Germinal center (tissue), 1 donor: ENCODE measurements at places on chromosomes 2 and 18.

GRCh38 chr2:15220603-15221002 lies 340.5 kb downstream of the NBAS start:
- DNase-seq: no peak

DNA sequence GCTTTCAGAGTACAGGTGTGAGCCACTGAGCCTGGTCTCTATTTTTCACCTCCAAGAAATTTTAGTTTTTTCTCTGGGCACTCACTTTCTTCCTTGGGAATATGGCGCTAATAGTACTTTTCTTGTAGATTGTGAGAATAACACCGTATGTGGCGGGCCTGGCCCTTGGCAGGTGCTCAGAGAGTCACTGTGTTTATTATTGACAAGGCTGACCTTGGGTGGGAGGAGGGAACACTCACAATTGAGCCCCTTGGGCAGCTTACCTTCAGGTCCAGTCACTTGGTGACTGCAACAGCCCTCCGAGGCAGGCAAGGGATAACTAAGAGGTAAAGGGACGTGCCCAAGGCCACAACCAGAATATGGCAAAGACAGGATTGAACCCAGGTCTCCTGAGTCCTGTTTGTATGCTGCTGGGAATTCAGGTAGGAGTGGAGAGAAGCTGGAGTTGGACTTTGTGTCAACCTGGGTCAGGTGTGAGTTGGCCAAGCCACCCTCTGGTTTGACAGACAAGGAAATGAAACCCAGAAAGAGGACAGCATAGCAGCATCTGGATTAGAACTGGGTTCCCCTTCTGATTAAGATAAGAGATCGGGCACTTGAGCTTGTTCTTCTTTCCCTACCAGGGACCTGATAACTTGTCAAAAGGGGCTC lies 2.8 kb upstream of the STK25 start:
- DNase-seq: no peak

DNA sequence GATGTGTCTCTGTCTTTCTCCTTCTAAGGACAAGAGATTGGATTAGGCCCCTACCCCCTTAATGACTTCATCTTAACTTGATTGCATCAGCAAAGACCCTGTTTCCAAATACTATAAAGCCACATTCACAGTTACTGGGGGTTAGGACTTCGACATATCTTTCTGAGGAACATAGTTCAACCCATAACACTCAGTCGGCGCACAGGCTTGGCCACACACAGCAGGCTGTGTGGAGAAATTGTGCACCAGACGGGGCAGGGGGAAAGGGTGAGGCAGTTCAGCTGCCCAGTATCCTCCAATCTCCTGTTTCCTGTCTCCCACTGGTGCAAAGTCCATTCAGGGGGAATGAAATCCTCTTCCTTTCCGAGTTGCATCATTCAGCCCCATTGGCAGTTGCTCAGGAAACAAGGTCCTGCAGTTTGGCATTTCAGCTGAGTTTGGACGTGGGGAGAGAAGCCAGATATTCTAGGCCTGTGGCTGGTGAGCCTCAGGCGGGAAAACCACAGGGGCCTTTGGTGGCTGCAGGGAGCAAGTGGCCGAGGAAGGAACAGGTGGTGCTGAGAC lies 9.4 kb upstream of the RAPGEF4 start:
- no peak for DNase-seq

DNA sequence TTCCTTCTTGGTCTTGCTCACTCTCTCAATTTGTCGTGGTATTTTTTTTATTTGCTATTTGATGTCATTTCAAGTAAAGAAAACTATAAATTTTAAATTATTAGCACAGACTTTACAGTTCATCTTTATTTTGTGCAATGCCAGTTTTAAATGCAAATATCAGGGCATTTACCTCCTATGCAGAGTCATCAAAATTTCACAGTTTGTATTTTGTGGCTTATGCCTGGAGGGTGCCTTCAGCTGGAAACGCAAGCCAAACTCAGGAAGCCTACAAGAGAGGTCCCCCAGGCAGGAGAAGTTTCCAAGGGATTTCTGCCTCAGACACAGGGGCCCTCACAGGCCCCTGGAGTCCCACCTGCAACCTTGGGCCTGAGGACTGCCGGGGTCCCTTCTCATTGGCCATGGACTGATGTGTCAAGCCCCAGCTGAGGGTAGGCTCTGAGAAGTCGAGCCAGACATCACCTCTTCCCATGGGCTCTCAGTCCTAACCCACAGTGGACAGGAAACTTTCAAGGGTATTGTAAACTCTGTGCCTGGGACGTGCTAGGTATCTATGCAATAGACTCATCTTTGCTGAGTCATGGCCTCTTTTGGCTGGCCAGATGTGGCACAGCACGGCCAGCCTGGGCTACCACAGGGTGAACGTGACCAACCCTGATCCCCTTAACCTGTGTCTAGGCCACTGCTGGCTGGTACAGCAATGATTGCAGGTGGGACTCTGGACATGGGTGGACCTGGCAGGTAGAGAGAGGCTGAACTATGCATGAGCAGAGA lies 236.5 kb downstream of the CELF4 start:
- DNase-seq: no peak

DNA sequence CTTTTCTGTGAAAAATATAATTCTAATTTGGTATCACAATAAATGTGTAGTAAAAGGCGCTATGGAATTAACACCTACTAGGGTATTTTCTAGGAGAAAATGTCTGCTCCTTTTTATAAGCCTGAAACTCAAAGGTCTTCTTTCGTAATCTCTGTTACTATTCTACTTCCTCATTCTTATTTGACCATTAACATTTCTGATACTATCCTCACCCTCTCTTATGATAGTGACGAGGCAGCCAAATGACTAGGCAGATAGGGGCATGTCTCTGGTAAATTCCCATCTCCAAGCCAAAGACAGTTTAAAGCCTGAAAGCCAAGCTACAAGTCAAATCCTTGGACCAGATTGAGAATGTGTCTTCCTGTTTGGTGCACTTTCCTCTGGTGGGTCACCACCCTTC lies 251.7 kb downstream of the LRRTM4 start:
- no peak for DNase-seq

DNA sequence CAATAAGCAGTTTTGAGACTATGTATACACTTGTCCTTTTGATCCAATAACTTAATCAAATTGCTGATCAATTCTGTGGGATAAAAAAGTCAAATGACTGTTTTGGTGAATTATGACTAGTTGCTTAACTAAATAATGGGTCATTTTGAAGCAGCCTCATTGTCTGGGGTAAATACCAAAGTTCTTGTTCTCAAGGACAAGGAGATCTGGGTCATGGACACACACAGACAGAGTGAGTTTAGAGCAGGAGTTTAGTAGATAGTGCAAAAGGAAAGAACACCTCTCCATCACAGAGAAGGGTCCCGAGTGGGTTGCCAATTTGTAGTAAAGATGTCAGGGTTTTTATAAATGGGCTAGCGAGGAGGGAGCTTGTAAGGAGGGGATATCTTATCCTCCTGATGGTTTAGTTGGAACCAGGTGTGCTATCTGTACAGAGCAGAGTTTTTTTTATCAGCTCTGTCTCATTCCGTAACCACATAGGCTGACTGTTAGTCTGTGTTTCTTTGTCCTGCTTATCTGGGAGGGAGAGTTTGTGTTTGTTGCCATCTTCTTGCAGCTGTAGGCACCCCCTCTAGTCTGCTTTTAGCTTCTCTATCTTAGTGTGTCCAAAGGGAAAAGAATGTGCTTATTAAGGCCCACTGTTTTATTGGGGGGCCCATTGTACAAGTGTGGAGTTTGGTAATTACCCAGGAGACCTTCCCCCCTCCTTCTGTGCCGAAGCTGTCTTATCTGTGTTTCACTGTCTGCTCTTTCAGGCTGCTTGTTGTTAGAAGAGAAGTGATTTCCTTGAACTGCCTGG lies 48.7 kb upstream of the C1GALT1C1L start:
- DNase-seq: no peak

DNA sequence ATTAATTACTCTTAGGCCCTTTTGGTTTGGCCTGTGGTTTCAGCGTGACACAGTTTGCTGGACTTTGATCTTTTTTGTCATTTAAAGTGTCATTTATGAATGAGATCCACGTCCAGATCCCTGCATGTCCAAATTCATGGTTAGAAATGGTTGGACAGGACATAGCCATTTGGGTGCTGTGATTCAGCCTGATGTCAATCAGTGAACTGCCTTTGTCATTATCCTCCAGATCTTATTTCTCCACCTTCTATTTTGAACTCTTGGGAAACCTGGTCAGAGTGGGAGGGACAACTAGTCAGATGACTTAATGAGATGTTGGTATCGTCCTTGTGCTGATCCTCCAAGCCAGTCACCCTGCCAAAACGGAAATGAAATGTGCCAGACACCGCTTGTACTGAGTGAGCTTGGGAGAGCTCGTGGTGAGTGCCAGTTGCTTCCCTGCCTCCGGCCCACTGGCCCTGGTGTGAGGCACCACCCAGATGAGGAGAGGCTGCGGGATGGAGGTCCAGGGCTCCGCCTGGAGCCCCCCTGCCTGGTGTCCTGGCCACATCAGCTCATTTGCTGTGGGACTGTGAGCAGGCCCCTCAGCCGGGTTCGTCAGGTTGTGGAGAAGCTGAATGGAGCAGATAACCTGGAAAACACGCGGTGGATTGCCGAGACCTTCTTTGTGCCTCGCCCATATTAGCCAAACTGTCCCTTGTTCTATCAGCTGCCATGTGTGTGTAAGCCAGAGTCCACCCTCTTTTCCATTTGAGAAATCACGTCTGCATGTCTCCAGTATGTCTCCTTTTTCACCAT lies 70.1 kb downstream of the DGKD start:
- DNase-seq: no peak

DNA sequence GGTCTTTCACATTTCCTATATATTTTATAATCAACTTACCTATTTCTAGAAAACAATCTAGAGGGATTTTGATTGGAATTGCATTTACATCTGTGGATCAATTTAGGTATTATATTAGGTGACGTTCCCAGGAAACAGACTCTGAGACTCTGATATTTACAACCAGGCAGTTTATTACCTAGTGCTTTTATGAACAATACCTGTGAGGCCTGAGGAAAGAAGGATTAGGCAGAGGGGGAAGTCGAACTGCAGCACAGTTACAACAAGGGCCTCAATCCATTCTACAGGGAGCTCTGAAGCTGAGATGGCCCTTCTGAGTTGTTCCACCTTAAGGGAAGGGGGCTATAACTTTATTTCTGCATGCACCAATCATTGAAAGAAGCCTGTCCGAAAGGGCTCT lies 206.9 kb downstream of the MYO1B start:
- no peak for DNase-seq

DNA sequence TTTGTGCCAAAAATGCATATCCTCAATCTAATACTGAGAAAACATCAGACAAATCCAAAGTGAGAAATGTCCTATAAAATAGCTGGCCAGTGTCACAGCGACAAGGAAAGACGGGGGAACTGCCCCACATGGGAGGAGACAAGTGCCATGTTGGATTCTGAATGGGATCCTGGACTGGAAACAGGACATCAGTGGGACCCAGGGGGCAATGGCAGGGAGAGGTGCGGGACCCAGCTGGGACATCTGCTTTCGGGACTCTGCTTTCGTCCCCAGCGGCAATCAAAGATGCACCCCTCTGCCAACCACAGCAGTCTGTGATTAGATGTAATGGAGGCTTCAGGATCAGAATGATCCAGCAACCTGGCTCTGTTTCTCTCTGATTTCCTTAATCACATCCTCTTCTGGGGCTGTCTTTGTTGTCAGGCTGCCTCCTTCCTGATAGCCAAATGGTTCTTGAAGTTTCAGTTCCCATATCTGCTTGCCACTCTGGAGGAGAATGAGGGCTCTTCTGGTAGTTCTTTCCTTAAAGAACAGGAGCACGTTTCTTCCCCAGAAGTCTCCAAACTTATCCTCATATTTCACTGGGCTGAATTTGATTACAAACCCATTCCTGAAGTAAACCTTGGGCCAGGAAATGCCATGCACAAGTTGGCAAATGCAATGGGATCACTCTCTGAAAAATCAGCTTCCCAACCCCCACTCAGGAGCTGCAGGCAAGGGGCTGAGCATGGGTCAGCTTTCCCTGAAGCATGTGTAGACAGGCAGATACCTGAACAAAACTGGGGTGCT lies 13.6 kb upstream of the PROC start:
- DNase-seq: no peak

- DNase-seq: no peak
Measured at GRCh38 chr2:31442376-31442775, 27.8 kb upstream of the XDH start.

- DNase-seq: no peak
Measured at GRCh38 chr2:128279009-128279408, 39.7 kb downstream of the HS6ST1 start.

DNA sequence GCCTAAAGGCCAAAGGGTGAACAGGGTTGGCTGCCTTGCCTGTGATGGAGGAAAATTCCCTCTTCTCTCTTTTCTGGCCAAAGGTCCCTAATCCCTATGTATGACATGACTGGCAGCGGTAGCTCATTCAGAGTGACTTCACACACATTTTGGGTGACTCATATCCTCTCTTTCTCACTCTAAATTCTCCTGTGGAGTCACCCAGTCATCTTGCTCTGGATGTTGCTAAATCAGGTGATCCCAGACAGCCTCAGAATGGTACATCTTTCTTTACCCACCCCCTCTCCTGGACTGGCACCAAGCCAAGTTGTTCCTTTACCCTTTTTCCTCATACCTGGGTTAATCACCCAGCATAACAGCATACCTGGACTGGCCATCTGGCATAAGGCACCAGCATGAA lies 77.2 kb downstream of the NEURL3 start:
- no peak for DNase-seq

DNA sequence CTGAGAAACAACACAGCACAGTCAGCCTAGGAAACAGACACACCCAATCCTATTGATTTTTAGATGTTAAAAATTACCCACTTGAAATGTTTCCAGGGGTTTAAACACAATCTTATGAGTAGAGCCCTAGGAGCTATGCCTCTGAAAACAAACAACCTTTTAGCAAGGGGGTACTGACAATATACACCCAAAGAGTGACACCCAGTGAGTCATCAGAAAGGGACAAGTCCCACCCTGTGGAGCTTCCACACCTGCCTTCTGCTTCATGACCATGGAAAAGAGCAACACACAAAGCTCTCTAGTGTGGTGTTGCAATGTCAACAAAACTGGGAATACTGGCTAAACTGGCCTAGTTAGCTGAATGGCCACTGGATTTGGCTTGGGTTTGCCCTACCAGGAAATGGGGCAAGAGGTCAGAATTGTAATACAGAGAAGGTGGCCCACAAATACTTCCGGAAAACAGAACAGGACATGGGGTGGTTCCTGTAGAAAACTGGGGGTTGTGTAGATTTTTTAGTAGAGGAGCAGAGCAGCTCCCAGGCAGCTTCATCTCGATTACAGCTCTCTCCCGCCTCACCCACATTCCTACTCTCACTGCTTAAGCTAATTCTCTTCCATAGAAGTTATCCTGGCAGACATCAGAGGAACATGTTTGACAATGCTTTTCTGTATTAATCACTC lies 98.2 kb downstream of the GAREM1 start:
- DNase-seq: no peak

DNA sequence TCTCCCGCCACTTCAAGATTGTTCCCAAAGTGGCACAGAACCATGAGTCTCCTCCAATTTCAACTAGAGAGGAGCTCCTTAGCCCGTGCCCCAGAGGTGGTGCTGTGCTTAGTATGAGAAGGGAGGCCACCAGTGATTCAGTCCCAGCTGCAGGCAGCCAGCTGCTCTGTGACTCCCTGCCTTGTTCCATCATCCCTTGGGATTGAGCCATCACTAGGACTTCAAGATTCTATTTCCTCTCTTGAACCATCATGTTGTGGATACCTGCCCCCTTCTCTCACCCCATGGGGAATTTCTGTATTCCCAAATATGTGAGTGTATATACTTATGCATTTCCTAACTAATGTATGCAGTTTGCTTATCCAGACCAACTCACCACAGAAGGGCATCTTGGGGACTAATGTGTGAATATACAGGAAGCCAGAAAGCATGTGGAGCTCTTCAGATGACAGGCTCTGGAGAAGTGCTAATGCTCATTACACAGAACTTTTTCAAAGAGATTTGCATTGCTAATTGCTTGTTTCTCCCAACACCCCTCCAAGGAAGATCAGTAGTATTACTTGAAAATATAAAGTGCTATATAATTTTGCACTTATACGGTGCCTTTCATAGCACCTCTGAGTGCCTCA lies 111.0 kb upstream of the MAP3K20 start:
- no peak for DNase-seq
